ENCODE measurements at places on chromosomes 12 and 14. TPM values are rescaled to one million over a fixed set of nuclear protein-coding genes. Genes with fewer than 3 reads are reported as not detected.

- DNase-seq: no peak
These were observed 62.3 kb downstream of the BEGAIN start for GRCh38 chr14:100524933-100525243.

DNA sequence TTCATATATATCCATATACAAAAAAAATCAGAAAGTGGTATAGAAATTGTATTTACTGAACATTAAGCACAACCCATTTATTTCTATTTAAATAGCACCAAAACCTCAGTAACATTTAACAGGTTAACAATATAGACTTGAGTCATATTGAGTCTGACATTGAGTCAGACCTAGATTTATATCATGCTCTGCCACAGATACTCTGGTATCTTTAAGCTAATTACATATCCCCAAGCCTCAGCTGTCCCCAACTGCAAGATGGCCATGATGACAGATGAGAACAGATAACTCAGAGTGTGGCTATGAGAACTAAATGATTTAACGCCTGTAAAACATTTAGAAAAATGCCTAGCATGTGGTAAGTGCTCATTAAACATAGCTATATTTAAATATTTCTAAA lies 40.3 kb downstream of the IFNG start:
- no peak for DNase-seq

DNA sequence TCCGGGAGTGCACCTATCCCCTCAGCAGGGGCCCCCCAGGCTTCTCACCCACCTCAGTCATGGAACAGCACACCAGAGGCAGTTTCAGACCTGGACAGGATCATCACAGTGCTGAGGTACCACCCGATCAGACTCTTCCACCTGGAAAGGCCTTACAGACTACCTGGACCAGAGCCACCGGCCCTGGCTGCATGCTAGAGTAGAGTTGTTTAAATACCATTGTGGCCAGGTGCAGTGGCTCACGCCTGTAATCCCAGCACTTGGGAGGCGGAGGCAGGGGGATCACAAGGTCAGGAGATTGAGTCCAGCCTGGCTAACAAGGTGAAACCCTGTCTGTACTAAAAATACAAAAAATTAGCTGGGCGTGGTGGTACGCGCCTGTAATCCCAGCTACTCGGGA lies 61.5 kb downstream of the TSPAN11 start:
- DNase-seq: no peak

RND1 gene
- total RNA-seq: 6.1 TPM

DNA sequence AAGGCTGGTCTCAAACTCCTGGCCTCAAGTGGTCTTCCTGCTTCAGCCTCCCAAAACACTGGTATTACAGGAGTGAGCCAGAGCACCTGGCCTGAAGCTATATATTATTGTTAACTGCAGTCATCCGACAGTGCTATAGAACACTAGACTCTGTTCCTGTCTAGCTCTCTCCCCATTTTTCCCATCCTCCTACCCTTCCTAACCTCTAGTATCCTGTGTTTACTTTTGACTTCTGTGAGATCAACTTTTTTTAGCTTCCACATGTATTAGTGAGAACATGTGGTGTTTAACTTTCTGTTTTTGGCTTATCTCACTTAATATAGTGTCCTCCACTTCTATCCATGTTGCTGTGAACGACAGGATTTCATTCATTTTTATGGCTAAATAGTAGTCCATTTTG lies 34.7 kb downstream of the TRAF3 start:
- peak; percentile 7 for DNase-seq

SYCP3 gene
- total RNA-seq: not detected

- no peak for DNase-seq
These were observed 129.2 kb upstream of the EVL start for GRCh38 chr14:99936056-99936455.

DNA sequence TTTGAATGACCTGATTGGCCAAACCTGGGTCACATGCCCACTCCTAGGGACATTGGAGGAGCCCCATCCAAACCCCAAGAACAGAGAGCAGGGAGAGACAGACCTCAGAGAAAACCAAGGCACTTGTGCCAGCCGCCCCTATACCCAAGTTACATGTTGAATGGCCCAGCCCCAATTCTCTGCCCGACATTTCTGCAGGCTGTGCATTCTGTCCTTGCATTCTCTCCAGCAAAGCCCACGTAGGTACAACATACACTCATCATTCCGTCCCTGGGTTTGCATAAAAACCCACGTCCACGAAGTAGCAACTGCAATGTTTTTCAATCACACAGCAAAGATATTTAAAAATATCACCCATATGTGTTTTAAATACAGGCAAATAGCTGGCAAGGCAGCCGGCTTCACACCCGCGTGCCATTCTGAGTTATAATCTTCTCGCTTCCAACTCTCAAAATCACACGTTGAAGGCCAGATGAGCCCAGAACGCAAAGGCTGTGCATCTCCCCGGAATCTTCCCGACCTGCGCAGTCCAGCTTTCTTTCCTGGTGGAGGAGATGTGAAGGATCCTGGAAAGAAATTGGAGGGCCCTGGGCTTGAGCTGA lies 91.7 kb upstream of the MYL2 start:
- DNase-seq: no peak

ZDHHC22 gene
- not detected for total RNA-seq

DNA sequence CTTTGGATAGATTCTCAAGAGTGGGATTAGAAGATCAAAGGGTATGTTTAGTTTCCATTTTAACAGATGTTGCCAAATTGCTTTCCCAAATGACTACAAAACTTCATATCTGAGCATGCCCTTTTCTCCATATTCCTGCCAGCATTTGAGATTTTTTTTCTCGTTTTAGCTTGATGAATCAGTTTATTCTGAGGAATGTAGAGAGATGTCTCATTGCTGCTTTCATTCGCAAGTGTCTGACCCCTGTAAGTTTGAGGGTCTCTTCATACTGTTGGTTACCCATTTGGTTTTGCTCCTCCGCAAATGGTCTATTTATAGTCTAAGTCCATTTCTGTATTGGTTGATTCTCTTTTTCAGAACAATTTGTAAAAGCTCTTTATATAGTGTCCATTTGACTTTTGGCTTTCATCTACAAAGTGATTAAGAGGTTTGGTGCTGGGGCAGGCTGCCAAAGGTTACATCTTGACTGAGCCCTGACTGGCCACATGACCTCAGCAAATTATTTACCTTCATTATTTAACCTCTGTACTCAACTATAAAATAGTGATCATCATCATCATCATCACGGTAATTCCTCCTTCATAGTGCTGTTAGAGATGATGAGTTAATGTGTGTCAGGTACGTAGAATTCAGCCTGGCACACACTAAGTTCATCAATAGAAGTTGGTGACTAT lies 33.6 kb downstream of the HCAR2 start:
- DNase-seq: no peak

GRCh38 chr14:54356172-54356571 lies 40.6 kb upstream of the CDKN3 start:
- DNase-seq: no peak

ARMH4 gene
- total RNA-seq: 1.4 TPM

TOMM20L gene
- not detected for total RNA-seq

- DNase-seq: no peak
These were observed 425.2 kb downstream of the GALC start for GRCh38 chr14:87567618-87568295.

KLRD1 gene
- total RNA-seq: 0.13 TPM

- DNase-seq: peak; percentile 60
These were observed 220.6 kb upstream of the HMGA2 start for GRCh38 chr12:65603438-65604351.

GRCh38 chr14:51576117-51576430 lies 75.6 kb upstream of the FRMD6 start:
- DNase-seq: peak; percentile 23

DNA sequence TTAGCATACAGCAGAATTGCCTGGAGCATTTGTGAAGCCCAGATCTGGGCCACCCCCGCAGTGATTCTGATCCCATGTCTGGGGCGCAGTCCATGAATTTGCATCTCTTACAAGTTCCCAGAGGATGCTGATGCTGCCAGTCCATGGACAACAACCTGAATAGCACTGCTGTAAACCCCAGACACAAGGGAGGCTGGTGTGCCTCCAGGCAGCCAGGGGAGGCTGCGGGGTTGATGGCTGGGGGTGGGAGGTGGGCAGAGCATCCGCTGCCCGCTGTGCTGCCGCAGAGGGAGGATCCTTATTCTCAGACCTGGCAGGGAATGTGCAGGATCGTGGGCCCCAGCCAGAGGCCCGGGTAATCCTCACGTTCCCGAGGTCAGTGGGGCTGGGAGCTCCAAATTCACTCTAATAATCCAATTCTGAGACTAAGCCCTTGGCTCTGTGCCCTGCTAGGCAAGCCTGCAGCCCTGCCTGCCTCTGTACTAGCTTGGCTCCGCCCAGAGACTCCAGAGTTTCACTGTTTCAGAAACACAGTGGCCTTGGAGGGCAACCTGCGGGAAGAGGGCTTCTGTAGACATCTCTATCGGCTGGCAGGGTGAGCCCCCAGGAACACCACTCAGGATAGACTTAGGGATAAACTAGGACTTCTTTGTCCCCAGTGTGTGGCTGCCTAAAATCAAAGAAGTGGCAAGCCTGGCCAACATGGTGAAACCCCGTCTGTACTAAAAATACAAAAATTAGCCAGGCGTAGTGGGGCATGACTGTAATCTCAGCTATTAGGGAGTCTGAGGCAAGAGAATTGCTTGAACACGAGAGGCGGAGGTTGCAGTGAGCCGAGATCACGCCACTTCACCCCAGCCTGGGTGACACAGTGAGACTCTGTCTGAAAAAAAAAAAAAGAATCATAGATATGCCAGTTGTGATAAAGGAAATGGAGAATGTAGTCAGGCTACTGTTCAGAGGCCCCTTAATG lies 17.8 kb upstream of the MLEC start:
- no peak for DNase-seq

DNA sequence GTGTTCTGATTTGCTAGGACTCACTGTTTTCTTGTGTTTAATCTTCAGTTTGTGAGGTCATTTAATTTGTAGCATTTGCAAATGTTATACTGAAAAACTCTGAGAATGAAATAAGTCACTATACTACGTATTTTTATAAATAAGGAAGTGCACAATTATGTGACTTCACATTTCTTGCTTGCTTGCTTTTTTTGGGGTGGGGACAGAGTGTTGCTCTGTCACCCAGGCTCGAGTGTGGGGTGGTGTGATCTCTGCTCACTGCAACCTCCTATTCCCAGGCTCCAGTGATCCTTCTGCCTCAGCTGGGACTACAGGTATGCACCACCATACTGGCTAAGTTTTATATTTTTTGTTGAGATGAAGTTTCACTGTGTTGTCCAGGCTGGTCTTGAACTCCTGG lies 32.7 kb downstream of the RBM25 start:
- no peak for DNase-seq

GRCh38 chr12:123982269-123982668 lies 9.3 kb downstream of the ZNF664 start:
- DNase-seq: no peak

RPL10L gene
- not detected for total RNA-seq

DNA sequence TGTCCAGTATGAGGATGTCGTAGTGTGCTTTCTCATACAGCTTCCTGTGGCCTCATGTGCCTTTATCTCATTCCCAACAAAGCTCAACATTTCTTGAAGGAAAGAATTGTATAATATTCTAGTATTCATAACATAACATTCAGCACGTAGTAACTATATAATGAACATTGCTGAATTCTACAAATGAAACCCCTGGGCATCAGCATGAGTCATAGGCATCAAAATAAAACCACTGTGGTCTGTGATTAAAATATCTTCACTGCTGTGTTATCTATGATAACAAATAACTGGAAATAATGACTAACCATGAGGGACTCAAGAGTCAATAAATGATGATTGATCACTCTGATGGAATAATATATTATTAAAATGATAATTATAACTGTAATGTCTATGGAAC lies 255.2 kb downstream of the EMP1 start:
- no peak for DNase-seq

DNA sequence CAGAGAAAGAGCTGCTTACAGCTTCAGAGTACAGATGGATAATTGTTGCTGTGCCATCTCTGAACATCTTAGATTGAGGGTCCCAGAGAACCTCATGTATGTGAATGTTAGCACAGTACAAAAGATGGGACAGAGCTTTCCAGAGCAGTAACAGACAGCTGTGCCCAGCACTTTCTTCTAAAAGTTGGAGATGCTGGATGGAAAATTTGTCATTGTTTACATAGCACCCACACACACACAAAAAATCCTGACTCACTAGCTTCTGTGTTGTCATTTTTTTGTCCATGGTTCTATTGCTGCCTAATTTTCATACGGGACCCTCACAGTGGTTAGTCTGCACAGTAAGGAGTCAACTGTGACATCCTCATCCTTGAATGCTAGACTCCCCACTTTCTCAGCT lies 374.7 kb downstream of the DIO2 start:
- no peak for DNase-seq

- DNase-seq: no peak
These were observed 24.5 kb upstream of the SPTLC2 start for GRCh38 chr14:77640756-77641533.

GLI1 gene
- total RNA-seq: under 0.01 TPM

GEMIN2 gene
- total RNA-seq: 15.0 TPM

DNA sequence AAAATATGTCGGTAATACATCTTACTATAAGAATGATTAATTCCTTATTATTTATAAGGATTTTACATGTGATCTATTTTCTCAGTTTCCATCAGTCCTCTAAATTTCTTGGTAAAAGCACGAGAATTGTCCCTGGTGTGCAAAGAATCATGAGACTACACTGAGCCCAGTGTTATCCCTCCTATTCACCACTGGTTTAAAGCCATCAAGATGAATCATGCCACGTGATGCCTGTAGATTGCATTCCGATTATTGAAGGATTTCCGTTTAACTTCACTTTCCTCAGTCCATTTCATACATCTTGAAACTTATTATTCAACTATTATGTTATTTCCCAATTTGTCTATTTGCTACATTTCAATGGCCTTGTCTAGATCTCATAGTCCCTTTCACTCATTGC lies 601.9 kb downstream of the GALC start:
- no peak for DNase-seq

LRCOL1 gene
- total RNA-seq: 10.1 TPM

DNA sequence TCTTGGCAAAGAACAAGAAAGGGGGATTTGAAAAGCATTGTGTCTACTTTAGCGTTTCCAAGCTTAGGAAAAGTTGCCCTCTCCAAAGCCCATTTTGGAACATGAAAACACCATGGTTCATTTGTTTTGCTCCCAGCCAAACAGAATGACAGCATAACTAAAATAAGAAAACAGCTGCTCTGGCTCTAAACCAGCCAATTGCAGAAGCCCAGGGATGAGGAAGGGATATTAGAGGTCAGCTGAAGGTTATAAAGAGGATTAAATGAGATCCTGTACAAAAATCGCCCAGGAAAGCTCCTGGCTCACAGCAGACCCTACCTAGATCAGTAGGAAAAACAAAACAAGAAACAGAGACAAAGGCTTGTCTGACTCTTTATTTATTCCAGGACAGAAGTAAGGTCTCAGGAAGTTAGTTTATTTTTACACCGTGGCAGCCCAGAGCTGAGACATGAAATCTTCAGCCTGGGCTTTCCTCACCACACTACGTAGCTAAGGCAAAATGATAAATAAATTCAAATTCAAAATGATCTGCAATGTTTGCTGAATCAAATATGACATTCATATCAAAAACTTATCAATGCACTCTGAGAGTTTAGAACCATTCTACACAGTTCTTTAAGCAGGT lies 25.9 kb downstream of the SPX start:
- DNase-seq: no peak
